NB4 (cell line): ENCODE measurements at places on chromosomes 7 and 10.
A peak's percentile ranks its signal among the peaks of the same experiment; 100 is the strongest.

DNA sequence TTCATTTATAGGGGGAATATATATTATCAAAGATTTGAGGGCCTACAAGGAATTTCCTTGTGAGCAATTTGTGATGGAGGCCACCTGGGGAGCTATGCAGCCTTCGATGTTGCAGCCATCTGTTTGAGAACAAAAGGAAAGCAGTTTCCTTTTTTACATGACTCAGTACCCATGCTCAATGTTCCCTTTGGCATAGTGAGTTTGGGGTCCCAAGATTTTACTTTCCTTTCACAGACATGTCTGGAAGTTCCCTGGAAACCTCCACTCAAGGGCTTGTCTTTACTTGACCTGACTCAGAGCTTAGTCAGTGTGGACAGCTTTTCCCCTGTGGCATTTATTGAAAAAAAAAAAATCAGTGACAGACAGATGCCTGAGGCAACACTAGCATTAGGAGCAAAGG lies 73.5 kb upstream of the VIPR2 start:
- no peak for DNase-seq

DNA sequence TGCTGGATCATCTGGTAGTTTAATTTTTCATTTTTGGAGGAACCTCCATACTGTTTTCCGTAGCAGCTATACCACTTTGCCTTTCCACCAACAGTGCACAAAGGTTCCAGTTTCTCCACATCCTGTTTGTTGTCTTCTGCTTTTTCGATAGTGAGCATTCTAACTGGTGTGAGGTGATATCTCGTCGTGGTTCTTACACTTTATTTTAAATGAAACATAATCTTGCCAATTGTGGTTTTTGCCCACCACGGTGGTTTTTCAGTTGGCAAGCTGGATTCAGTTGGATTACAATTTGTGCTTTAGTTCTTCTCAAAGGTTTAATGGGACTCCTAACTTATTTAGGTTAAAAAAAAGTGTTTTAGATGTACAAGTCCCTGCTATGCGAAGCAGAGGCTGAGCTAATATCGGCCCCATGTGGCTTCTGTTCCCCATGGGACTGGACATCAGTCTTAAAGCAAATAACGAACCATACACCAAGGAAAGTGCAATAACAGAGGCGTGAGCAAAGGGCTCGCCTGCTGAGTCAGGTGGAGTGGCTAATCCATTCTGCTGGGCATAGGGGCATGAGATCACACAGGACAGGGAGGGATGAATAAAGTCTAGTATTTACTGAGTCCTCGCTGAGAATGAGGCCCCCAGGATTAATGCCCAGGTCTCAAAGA lies 153.6 kb downstream of the AOAH start:
- DNase-seq = peak; percentile 90

- DNase-seq = no peak
Measured at GRCh38 chr7:23335621-23336020, 36.5 kb downstream of the MALSU1 start.

GRCh38 chr10:7134448-7134847 lies 276.4 kb downstream of the SFMBT2 start:
- peak; percentile 25 for DNase-seq

GRCh38 chr7:139924461-139924860 lies 95.4 kb downstream of the TBXAS1 start:
- no peak for DNase-seq

DNA sequence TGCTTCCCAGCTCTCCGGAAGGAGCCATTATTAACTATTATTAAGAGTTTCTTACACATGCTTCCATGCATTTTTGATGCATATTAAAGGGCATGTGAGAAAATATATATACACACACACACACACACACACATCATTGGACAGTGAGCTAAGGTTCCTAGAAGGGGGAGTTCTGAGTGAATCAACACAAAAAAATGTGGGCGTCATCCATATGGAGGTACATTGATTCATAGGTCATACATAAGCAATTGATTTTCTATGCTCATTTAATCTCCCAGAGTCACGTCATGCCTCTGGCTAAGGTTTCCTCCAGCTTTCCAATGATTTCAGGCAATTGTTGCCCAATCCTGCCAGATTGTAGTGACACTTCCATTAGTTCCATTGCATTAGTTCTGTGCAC lies 269.4 kb downstream of the DNAJB9 start:
- no peak for DNase-seq
